Pancreas (tissue), 10 donors: ENCODE measurements at places on chromosomes 7 and 10.

- peak; percentile 18 for DNase-seq
Measured at GRCh38 chr7:13981070-13981469, 8.4 kb downstream of the ETV1 start.

DNA sequence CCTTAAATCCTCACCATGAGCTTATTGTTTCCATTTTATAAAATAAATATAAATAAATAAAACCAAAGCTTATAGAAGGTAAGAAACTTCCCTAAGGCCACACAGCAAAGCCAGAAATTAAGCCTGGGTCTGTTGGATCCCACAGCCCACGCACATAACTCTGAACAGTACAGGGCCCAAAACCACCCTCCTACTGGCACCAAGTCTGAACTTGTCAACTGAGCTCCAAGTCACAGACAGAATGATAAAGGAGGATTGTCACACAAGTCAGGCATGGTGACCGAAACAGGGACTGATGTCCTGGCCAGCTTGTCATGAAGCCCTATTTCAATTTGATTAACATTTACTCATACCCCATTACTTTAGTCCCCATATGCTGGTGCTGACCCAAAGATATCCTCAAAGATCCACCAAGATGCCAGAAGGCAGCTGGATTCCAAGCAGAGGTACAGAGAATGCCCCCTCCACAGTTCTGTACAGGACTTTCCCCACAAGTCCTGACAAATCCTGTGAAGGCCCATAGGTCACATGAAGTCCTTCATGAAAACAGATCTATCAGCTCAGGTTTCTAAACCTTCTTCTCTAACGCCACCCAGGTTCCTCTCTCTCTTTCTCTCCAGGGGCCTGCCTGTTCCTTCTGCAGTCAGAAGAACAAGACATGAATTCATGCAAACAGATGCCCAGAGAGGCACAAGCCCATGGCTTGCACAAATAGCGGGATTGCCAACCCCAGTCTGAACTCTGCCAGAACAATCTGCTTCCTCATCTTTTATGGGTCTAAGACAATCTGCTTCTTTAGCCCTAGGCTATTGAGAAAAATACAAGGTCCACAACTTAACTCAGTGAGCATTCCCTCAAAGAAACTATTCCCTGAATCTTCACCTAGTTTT lies 60.9 kb downstream of the GLI3 start:
- DNase-seq, result no peak

DNA sequence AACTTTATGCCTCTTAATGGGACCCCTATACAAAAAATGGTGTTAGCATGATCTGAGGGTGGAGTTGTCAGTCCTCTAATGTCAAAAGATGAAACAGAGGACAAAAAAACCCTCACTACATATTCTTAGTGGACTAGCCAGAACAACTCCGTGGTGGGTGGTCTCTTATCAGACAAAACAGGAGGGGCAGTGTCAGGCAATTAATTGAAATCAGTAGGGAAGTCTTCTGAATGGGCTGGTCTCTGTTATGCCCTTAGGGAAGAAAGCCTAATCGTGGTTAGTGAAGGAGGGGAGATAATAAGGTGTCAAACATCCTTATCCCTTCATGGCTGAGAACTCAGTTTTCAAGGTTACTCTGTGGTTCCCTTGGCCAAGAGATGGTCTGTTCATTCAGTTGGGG lies 909.4 kb downstream of the GRID1 start:
- DNase-seq, result no peak

DNA sequence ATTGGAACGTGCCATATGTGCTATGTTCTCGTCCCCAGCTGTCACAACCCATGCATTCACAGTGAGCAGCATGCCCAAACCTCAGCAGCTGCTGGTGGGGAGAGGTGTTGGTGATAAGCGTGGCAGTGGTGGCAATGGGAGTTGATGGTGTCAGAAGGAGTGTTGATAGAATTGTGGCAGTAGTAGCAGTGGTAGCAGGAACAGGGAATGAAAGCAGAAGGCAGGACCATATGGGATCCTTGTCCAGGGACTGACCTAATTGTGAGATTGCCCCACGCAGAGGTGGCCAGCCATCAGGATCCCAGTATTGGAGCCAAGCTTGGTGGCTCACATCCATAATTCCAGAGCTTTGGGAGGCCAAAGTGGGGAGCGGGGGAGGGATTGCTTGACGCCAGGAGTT lies 276.3 kb downstream of the GALNT17 start:
- no peak for DNase-seq

GRCh38 chr10:97499561-97500296 lies 1.0 kb downstream of the UBTD1 start:
- peak; percentile 71 for DNase-seq
